Stimulated activated CD8-positive, alpha-beta memory T cell treated with anti-CD3 and anti-CD28 coated beads, Interleukin-4, amount 100 ng/mL, for 1 hour (primary cell): ENCODE measurements at places on chromosomes 6 and 20.

DNA sequence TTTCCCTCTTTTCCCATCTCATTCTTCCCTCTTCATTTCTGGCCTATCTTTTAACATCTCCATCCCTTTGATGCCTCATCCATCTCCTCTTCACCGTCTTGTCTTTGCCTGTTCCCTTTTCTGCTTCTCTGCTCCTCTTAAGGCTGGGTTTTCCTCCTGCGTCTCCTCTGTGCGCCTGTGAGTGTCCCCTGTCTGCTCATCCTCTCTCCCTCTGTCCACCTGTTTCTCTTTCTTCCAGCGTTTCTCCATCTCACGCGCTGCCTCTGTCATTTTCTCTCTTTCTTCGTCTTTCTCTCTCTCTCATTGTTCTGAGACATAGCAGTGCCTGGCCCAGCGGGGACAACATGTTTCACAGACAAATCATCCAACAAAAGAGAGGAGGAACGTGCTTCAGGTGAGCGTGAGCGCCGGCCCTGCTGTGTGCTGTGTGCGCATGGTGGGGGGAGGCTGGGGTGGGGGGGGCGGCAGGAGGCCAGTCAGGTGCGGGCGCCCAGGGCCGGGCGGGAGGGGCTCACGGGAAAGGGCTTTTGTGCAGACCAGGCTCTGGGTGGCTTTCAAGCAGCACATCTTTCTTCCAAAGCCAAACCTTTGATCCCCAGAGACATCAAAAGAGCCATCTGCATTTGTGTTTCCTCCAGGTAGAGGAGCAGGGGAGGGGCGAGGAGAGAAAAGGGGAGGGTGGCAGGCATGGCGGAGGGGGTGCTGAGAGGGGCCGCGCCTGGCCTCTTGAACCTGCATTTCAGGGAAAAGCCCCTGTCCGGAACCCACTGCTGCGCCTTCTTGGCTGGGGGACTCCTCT, 121.3 kb downstream of the VEGFA start:
- DNase-seq, result no peak

DNA sequence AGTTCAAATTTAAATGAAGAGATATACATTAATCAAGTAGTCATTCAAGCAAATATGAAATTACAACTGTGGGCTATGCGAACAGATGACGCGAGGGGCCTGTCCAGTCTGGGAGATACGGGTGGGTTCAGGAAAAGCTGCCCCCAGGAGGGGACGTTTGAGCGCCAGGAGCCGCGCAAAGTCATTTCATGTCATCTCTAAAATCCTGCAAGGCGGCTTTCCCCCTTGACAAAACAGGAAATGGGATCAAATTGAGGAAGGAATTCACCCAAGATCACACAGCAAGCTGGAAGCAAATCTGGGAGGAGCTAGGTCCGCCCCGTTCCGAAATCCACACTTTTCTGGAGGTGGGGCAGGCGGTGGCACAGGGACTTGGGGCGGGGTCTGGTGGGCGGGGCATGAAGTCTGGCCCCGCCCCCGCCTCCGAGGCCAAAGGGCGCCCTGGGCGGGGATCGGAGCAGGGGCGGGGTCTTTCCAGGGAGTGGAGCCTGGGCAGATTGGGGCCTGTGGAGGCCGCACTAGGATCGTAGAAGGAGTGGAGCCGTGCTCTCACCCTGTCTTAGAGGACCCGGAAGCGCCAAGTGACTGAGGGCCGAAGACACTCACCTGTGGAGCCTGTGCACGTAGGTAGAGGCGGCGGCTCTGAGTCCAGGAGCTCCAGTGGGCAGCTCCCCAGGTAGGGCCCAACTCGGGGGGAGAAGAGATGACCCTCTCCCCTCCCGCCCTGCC, at the start of gene LPIN3:
LPIN3 (plus strand) TSS at position 495 of the 729 bp plus-strand sequence. CDS start 4,983 bp downstream, outside the sequence.
- no peak for DNase-seq

- no peak for DNase-seq
These were observed 51.0 kb upstream of the TCF21 start for GRCh38 chr6:133837801-133838349.

GRCh38 chr6:133314947-133315346, 73.8 kb downstream of the EYA4 start:
- DNase-seq, result no peak

- DNase-seq, result no peak
These were observed 109.6 kb downstream of the SLC35B3 start for GRCh38 chr6:8325743-8326142.
